ENCODE measurements at places on chromosomes 5 and 9.
A peak's percentile ranks its signal among the peaks of the same experiment; 100 is the strongest.

GRCh38 chr5:95392593-95393182 is 1.5 kb downstream of the FAM81B start:
- no peak overlapping the region for H3K4me3 ChIP-seq
- no peaks in the 10 kb centered on the region for H3K4me1 ChIP-seq
- H3K27me3 ChIP-seq = peaks cover 11% of the 10 kb centered on the region
- ATAC-seq = no peak

GRCh38 chr9:16642421-16643109 is 227.9 kb downstream of the BNC2 start:
- no peaks in the 10 kb centered on the region for H3K27me3 ChIP-seq
- H3K36me3 ChIP-seq = no peaks in the 10 kb centered on the region
- H3K27ac ChIP-seq = no peak overlapping the region

- no peaks in the 10 kb centered on the region for H3K4me1 ChIP-seq
- peaks cover 67% of the 10 kb centered on the region for H3K27me3 ChIP-seq
- no peak overlapping the region for H3K27ac ChIP-seq
- no peaks in the 10 kb centered on the region for H3K36me3 ChIP-seq
- ATAC-seq = no peak
Measured at GRCh38 chr5:73339051-73339575, 109.5 kb downstream of the FOXD1 start.

DNA sequence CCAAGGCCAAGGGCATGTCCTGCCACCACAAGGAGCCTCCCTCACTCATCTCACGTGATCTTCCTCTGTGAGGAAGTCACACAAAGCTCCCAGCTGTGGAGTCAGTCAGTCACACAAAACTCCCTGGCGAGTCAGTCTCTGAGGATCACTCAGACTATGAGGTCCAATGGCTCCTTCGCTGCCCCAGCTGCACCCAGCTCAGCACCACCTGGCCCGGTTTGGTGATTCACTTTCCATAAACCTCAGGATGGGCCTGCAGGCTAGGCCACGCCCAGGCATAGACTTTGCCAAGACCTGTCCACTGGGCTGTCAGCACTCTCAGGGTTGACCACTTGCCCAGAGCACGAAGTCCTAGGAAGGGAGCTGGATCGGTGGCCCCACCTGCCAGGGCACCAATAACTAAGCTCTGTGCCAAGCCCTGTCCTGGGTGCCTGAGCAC is 233.8 kb downstream of the HSPA4 start:
- no peaks in the 10 kb centered on the region for H3K4me1 ChIP-seq
- H3K27ac ChIP-seq = no peak overlapping the region
- ATAC-seq = peak; percentile 46
- H3K36me3 ChIP-seq = no peaks in the 10 kb centered on the region

GRCh38 chr5:584846-585245 is 27.3 kb upstream of the CEP72 start:
- H3K27me3 ChIP-seq = peaks cover 27% of the 10 kb centered on the region
- H3K4me1 ChIP-seq = no peaks in the 10 kb centered on the region
- H3K36me3 ChIP-seq = no peaks in the 10 kb centered on the region
- ATAC-seq = no peak

Data from activated T-helper 17 cell treated with anti-CD3 and anti-CD28 coated beads, Interleukin-2, amount 50 U/mL, for 72 hours (primary cell).